ENCODE measurements at places on chromosomes 12 and 14.

DNA sequence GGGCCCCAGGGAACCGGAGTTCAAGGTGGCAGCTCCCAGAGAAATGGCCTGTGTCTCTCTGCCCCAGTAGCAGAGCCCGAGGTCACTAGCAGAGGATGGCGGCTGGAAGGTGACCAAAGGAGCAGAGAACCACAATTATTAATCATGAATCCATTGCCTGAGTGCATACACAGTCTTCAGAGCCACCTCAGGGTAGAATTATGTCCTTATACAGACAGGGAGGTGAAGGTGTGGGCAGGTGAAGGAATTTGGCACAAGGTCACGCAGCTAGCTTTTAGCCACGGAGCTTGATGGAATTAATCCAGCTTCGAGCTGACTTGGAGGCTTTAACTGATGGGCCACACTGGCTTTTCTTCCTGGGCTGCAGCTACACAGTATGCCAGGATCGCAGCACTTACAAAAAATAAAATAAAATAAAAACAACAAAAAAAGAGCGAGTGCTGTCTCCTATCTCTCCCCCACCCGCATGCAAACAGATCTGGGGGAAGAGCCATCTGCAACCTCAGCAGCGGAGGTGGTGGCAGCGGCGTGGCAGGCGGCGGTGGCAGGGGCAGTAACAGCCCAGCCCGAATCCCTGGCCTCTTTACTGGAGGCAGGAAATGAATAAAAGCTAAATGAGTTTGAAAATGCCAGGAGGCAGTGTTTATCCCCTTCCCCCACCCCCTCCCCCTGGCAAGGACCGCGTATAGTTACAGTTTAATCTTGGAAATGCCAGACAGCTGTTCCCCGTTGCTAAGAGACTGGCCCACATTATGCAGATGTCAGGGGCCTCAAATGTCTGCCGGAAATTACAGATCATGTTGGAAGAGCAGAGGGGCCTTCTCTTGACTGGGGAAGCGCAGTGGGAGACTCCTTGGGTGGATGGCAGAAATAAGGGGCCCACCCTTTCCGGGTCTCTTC lies 93.5 kb downstream of the LRRC74A start:
- DNase-seq, result peak; percentile 93

- DNase-seq, result no peak
Observed at GRCh38 chr14:96072076-96072475, 32.9 kb downstream of the C14orf132 start.

DNA sequence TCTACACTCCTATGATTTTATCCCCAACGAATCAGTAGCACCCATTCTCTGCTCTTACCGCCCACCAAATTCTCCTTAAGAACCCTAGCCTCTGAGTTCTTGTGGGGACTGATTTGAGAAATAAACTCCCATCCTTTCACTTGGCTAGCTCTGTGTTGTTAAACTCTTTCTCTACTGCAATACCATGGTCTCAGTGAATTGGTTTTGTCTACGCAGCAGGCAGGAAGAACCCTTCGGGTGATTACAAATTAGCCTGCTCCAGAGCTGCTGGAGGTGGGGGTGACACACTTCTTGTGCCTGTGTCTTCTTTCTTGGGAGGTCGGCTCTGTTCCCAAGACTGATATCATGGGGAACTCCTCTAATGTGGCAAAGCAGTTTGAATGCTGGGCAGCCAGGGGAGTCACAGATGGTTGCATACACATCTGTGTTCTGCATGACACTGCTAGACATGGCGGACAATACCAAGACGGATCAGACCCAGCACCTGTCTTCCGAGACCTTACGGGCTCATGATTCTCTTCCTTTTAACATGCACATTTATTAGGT lies 1.6 kb upstream of the C1S start:
- DNase-seq, result no peak

- no peak for DNase-seq
Observed at GRCh38 chr14:49895480-49895879, 2.6 kb downstream of the ARF6 start.

- peak; percentile 45 for DNase-seq
Observed at GRCh38 chr14:29637411-29637810, 290.2 kb downstream of the PRKD1 start.

GRCh38 chr14:24890716-24891115 lies 159.2 kb downstream of the STXBP6 start:
- DNase-seq, result no peak

DNA sequence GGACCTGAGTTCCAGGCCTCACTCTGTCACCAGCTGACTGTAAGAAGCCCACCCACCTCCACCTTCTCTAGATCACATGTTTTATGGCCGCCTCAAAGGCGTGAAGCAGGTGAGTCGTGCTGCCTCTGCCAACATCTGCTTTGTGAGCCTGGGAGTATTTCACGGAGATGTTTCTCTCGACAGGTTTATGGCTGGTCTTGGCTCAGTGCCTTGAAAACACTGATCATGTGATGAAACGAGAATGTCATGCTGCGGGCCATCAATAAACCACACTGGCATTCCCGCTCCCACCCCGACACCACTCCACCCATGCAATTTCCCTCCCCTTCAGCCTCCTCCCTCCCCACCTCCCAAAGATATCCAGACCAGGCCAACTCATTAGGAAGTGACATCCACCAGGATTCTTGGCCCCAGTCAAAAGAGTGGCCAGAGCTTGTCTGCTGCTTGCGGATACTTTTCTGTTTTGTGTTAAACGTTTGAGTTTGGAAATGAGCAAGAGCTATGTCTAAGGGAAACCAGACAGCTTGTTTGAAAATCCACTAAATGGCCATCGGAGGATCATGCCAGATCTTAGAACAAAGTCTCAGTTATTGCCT lies 53.8 kb upstream of the NTF3 start:
- no peak for DNase-seq

GRCh38 chr12:49708851-49709250 lies 1.6 kb upstream of the FMNL3 start:
- no peak for DNase-seq

- peak; percentile 57 for DNase-seq
Observed at GRCh38 chr12:119594772-119595445, 1.3 kb downstream of the TMEM233 start.

- no peak for DNase-seq
Observed at GRCh38 chr12:57227315-57228115, 2.0 kb upstream of the SHMT2 start.

DNA sequence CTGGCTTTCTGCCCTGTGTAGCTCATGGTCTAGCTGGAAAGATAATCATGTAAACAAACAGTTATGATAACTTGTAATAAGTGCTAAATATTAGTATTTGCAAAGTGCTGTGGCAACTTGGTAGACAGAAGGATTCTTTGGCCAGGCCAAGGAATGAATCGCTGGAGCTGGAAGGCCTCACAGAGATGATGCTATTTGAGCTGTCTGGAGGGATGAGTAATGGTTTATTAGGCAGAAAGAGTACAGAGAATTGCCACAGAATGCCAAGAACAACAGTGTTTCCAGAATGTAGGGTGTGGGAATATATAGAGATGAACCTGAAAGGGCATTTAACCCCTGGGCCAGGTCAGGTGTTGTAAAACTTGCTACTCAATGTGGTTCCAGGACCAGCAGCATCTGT lies 27.6 kb downstream of the OTX2 start:
- DNase-seq, result no peak

GRCh38 chr12:119990382-119990874 lies 1.4 kb downstream of the BICDL1 start:
- no peak for DNase-seq

GRCh38 chr12:30687265-30687986 lies 8.2 kb downstream of the IPO8 start:
- DNase-seq, result no peak

GRCh38 chr12:19643635-19644034 lies 204.3 kb downstream of the AEBP2 start:
- no peak for DNase-seq

DNA sequence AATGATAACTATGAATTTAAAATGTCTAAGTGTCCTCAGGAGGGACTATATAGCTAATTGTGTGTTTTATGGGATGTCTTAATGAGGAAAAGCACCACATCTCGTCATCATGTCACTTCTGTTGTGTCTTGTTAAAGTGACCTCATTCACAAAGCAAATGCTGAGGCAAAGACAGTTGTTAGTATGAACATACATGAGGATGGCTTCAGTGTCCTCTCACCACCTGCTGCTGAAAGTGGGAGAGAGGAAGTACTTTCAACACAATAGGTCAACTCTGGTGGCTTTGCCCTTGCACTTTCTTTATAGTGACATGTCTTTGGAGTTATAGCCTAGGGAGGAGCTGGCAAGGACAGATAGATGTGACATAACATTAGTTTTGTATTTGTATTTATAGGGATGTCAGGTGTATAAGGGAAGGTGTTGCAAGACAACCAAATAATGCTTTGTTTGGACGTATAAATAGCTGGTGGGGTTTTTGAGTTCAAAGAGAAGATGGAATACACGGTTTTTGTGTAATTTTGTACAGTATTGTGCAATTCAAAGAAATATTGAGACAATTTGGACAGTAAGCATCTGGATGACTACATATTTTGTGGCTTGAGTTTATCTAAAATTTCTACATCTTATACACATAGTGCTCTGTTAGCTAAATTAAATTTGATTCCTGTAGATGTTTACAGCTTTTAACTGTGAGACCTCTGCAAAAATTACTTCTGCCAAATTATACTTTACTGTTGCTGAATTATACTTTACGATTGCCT lies 131.7 kb upstream of the ATP2B1 start:
- no peak for DNase-seq

DNA sequence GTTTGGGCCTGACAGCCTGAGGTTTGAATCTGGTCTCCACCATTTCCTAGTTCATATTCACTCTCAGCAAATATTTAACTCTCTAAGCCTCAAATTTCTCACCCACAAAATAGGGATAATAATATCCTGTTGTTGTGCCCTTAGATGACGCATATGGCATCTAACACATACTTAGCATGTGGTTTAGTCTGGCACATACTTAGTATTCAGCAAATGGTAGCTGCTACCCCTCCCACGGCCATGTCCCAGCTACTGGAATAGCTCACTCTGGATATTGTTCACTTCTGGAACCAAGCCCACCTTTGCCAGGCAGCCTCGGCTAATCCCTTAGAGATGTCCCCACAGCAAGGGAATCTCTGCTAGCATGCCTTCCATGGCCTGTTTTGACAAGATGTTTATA lies 53.3 kb downstream of the BICD1 start:
- DNase-seq, result no peak

DNA sequence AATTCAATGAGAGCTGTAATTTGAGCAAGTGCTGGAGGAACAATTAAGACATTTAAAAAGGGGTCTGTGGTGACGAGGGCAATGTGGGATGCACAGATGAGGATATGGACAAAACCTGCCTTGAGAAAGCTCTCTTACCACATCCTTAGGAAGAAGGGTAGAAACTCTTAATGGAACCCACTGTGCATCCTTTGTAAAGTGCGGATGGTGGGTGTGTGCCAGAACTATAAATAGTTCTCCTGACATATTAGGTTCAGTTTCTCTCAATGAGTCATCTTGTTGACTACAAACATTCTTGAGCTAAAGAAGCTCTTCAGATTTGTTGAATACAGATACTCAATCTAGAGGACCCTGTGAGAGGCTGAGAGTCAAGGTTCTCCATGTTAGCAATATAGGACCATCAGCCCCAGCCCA lies 106.1 kb upstream of the ANO4 start:
- no peak for DNase-seq

GRCh38 chr14:93984987-93985410 lies 8.6 kb upstream of the ASB2 start:
- DNase-seq, result no peak

GRCh38 chr14:34214961-34215360 lies 247.1 kb downstream of the SPTSSA start:
- no peak for DNase-seq

- DNase-seq, result no peak
Observed at GRCh38 chr12:103560604-103561101, 26.4 kb upstream of the STAB2 start.

GRCh38 chr12:65603438-65604351 lies 220.6 kb upstream of the HMGA2 start:
- peak; percentile 79 for DNase-seq

- DNase-seq, result no peak
Observed at GRCh38 chr12:39972119-39972518, 133.8 kb downstream of the SLC2A13 start.

DNA sequence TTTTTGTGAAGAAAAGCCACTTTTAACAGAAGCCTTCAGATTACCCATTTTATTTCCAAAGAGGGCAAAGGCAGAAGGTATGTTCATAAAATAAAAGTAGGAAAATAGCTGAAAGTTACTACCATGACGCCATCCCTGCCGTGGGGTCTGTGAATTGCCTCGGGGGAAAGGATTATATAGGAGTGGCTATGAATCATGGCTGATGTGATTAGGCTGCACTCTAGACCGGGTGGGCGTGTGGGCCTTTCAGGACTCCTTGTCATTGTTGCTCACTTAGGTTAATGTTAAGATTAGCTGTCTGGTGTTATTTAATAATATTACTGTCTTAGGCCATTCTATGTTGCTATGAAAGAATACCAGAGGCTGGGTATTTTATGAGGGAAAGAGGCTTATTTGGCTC lies 195.5 kb downstream of the EGLN3 start:
- DNase-seq, result no peak

- DNase-seq, result no peak
Observed at GRCh38 chr14:103556946-103557758, 5.3 kb downstream of the BAG5 start.

- no peak for DNase-seq
Observed at GRCh38 chr12:55716582-55716957, 724 bp downstream of the BLOC1S1 start.

DNA sequence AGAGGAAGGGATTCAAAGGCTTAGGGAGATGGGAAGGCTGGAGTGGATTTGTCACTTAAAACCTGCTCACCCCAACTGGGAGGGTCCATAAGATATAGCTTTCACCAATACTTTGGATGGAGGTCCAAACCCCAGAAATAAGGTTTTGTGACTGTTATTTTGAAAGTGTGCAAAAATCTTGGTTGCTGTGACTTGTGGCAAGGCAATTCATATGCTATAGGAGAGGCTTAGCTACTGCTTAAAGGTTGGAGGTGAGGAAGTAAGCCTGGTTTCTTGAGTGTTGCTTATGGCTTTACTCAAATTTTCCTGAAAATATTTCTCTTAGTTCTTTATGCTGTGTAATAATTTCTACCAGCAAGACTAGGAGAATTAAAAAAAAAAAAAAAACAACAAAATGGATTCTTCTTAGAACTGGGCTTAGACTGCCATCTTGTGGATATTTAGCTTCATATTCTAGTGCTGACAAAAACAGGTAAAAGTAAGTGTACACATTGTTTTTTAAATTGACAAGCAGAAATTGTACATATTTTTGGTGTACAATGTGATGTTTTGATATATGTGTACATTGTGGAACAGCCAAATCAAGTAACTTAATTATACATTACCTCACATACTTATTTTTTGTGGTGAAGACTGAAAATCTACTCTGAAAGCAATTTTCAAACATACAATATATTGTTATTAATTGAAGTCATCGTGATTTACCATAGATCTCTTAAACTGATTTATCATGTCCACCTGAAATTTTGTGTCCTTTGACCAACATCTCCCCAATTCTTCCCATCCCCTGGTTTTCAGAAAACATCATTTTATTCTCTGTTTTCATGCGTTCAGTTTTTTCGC lies 23.0 kb downstream of the PDE6H start:
- DNase-seq, result no peak

DNA sequence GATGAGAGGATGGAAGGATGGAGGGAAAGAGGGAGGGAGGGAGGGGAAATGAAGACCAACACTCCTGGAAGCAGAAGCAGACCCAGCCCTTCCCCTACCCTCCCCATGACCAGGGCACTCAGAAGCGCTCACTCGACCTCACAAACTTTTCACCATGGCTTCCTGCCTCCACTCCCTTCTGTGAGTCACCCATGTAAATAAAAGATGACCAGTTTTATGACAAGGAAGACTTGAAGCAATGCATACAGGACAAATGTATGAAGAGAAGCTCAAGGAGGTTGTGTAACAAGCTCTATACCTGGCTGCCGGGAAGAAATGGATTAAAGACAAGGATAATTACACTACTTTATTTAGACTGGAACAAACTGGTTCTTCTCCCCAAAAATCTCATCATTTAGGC lies 63.8 kb downstream of the CDC42BPB start:
- no peak for DNase-seq
